ENCODE measurements at places on chromosomes 13 and 19.
A peak's percentile ranks its signal among the peaks of the same experiment; 100 is the strongest.

GRCh38 chr13:66378894-66379293 is 851.2 kb downstream of the PCDH9 start:
- no peak for DNase-seq

- peak; percentile 88 for DNase-seq
Observed at GRCh38 chr19:46784262-46785053, 3.9 kb downstream of the SLC1A5 start.

DNA sequence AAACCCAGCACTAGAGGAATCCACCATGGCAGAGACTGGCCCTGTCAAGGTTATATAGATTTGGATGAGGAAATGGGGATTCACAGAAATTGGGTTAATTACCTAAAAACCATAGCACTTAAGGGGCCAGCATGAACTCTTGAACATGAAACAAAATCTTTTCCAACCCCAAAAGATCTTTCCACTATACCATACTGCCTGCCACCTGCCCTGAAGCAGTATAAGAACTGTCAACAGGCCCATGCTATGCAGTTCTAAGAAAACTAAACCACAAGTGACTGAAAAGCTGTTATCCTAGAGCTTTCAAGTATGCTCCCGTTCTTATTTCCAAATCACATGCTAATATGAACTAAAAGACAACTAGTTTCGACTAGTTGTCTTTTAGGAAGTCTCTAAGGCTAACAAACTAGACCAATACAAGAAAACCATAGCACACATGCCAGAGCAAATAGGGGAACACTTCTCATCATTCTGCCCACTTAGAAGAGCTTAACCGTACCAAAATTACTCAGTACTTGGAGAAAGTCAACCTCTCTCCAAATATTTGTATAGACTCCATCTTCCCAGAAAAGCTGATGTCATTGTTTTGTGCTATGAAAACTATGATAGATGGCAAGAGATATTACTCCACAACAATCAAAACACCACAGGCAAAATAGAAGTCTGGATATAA is 27.5 kb downstream of the HSPH1 start:
- no peak for DNase-seq

- DNase-seq, result no peak
Observed at GRCh38 chr13:76939215-76939614, 9.1 kb upstream of the ACOD1 start.

- DNase-seq, result no peak
Observed at GRCh38 chr13:59088716-59089115, 1075.0 kb downstream of the DIAPH3 start.

GRCh38 chr19:15177269-15178116 is 23.3 kb downstream of the NOTCH3 start:
- peak; percentile 93 for DNase-seq

DNA sequence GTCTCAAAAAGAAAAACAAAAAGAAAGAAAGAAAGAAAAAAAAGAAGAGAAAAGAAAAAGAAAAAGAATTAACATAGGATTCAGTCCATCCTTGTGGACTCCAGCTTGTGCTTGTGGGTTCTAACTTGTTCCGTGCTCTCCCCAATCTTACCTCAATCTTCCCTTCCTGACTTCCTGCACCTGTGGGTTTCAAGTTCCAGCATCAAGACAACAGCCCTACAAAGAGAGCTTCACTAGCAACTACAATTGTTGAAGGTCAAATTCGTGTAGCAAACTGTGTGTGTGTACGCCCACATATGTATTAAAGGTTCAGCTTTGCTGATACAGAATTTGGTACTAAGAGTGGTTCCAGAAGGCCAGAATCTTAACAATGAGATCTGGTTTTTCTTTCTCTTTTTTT is 25.3 kb downstream of the FXYD5 start:
- DNase-seq, result no peak

DNA sequence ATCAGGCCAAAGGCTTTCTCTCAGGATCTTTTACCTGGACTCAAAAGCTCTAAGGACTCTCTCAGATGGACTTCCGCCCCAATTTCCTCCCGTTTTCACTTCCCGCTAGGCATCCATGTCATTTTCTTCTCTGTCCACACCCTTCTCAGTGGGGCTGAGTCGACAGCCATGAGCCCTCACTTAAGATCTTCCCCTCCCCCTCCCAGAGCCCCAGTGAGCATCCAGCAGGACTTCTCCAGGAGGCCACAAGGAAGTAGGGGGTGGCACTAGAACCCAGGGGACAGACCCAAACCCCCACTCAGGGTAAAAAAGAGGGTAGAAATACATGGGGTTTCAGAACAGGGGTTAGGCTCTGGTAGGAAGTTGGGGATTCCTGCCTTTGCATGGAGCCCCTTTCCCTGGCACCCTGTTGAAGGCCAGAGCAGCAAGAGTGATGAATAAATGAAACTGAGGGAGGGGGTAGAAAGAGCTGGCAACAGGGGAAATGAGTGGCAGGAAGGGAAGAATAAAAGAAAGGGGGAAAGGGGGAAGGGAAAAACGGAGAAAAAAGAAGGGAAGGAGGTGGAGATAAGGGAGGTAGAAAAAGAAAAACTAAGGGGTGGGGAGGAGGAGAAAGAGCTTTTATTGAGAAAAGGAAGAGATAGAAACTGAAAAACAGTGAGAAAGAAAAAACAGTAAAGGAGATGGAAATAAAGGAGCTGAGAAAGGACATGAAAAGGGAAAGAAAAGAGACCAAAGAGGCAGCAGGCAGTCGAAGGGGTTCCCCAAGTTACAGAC is 42.3 kb downstream of the DEDD2 start:
- DNase-seq, result no peak

GRCh38 chr19:3360421-3361383 is 5.7 kb upstream of the NFIC start:
- DNase-seq, result peak; percentile 90
